ENCODE measurements at places on chromosomes 1 and 21.

DNA sequence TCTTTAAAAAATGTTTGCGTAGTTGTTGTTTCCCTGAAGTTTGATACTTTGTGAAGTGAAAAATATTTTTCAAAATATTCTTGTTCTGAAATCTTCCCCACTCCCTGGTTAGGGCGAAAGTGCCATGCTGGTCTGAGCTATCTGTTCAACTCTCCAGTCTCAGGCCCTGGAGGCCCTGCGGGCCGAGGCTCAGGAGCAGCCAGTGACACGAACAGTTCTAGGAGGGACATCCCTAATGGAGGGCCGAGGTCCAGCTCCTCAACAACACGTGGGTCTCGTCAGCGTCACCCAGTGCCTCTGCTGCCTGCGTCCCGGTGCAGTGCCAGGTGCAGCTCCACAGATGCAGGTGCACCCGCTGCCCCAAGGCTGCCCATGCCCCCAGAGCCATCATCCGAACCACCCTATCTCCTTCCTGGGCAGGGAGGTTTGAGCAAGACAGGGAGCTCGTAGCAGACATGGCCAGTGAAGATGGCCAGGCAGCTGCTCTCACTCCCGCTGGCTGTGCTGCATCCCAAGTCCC, 69.7 kb upstream of the COL6A1 start:
- H3K36me3 ChIP-seq, result no peaks in the 10 kb centered on the region
- no peak overlapping the region for H3K4me3 ChIP-seq
- peaks cover 8% of the 10 kb centered on the region for H3K4me1 ChIP-seq
- no peak overlapping the region for H3K27ac ChIP-seq
- DNase-seq, result no peak

DNA sequence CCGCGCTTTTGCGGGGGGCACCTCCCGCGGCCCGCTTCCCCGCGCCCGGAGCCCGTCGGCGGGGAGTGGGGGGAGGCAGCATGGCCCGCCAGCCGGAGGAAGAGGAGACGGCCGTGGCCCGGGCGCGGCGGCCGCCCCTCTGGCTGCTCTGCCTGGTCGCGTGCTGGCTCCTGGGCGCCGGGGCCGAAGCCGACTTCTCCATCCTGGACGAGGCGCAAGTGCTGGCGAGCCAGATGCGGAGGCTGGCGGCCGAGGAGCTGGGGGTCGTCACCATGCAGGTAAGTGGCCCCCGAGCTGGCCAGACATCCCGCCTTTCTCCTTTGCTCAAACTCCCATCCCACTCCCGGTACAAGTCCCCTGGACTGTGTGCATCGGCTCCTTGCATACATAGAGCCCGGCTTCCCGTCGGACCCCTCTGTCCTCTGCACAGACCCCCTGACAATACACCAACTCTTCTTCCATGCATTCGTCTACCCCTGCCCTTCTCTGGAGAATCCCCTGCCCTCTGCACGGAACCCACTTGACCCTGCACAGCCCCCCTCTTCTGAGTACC, 812 bp downstream of the CACHD1 start:
- DNase-seq, result peak; percentile 16
- peaks cover 16% of the 10 kb centered on the region for H3K4me1 ChIP-seq
- H3K4me3 ChIP-seq, result peak overlapping the region; percentile 82

GRCh38 chr1:39458991-39459390, 32.4 kb upstream of the BMP8A start:
- no peaks in the 10 kb centered on the region for H3K4me1 ChIP-seq
- no peaks in the 10 kb centered on the region for H3K27me3 ChIP-seq
- no peak overlapping the region for H3K4me3 ChIP-seq
- no peak for DNase-seq

GRCh38 chr1:39833121-39833520, 44.5 kb upstream of the BMP8B start:
- no peaks in the 10 kb centered on the region for H3K4me1 ChIP-seq
- H3K4me3 ChIP-seq, result no peak overlapping the region
- H3K27me3 ChIP-seq, result peaks cover 3% of the 10 kb centered on the region
- H3K36me3 ChIP-seq, result peaks cover 5% of the 10 kb centered on the region
- no peak for DNase-seq

- no peaks in the 10 kb centered on the region for H3K36me3 ChIP-seq
- no peak overlapping the region for H3K4me3 ChIP-seq
- peaks cover 26% of the 10 kb centered on the region for H3K27me3 ChIP-seq
- H3K4me1 ChIP-seq, result no peaks in the 10 kb centered on the region
Measured at GRCh38 chr1:29824511-29825273, 588.4 kb downstream of the PTPRU start.

DNA sequence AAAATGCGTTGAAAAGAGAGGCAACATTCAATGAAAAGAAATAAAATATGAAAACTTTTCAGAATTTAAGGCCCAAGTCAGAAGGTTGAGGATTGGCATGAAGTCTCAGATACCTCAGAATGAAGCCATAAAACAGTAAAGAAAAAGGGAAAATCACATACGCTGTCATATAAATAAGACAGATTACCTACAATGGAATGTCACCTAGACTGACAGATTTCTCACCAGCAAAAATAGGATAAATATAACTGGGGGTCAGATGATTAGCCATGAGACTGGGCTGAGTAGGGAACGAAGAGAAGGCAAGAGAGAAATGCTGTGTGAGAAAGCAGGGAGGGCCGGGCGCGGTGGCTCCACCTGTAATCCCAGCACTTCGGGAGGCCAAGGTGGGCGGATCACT, 51.6 kb upstream of the DESI2 start:
- peaks cover 10% of the 10 kb centered on the region for H3K4me1 ChIP-seq
- no peak overlapping the region for H3K4me3 ChIP-seq
- no peak for DNase-seq
- H3K27me3 ChIP-seq, result no peaks in the 10 kb centered on the region

DNA sequence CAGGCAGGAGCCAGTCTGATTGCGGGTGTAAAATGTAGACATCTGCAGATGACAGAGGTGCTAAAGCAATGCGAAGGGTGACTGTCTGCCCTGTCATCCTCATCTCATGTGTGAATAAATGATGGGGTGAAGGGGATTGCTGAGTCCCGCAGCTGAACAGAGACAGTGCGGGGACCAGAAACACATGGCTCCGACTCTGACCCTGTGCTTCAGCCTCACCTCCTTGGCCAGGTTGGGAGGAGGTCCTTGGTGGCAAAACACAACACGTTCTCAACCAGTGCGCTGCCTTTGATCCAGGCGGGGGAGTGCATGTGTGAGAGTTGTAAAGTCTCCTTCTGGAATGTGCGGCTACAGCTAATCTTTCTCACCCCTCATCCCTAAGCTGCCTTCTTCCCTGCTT, 32.0 kb upstream of the TTC22 start:
- no peaks in the 10 kb centered on the region for H3K4me1 ChIP-seq
- H3K27me3 ChIP-seq, result peaks cover 7% of the 10 kb centered on the region
- DNase-seq, result no peak
- H3K27ac ChIP-seq, result no peak overlapping the region
- H3K36me3 ChIP-seq, result no peaks in the 10 kb centered on the region

DNA sequence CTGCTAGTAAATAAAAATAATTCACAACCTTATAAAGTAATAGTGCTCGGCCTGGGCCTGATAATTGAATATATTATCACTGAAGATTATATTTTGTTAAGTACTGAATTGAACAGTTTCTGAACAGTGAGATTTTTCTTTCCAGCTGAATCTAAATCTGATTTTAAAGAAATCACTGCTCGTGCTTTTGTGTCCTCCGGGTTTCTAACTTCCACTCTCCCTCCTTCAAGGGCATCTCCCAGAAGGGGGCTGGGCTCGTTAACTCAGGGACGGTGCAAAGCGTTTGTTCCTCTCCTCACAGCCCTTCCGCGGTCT, 823 bp upstream of the KIF1B start:
- H3K27me3 ChIP-seq, result peaks cover 8% of the 10 kb centered on the region
- peak overlapping the region; percentile 83 for H3K4me3 ChIP-seq
- peak overlapping the region; percentile 84 for H3K27ac ChIP-seq
- DNase-seq, result no peak

- H3K36me3 ChIP-seq, result no peaks in the 10 kb centered on the region
- no peak overlapping the region for H3K27ac ChIP-seq
- DNase-seq, result no peak
- no peak overlapping the region for H3K4me3 ChIP-seq
- H3K4me1 ChIP-seq, result peaks cover 7% of the 10 kb centered on the region
- H3K27me3 ChIP-seq, result no peaks in the 10 kb centered on the region
Measured at GRCh38 chr1:32766328-32766972, 50.7 kb downstream of the YARS1 start.

- no peak for DNase-seq
- H3K27me3 ChIP-seq, result peaks cover 8% of the 10 kb centered on the region
- H3K27ac ChIP-seq, result no peak overlapping the region
- no peaks in the 10 kb centered on the region for H3K4me1 ChIP-seq
- H3K36me3 ChIP-seq, result no peaks in the 10 kb centered on the region
Measured at GRCh38 chr1:17844185-17844826, 89.2 kb downstream of the ACTL8 start.

GRCh38 chr1:100902365-100902764, 6.5 kb downstream of the SLC30A7 start:
- no peaks in the 10 kb centered on the region for H3K27me3 ChIP-seq
- H3K27ac ChIP-seq, result no peak overlapping the region
- no peak for DNase-seq
- H3K4me1 ChIP-seq, result peaks cover 68% of the 10 kb centered on the region

- no peak for DNase-seq
- no peaks in the 10 kb centered on the region for H3K4me1 ChIP-seq
- no peaks in the 10 kb centered on the region for H3K27me3 ChIP-seq
- H3K36me3 ChIP-seq, result no peaks in the 10 kb centered on the region
- H3K27ac ChIP-seq, result no peak overlapping the region
Measured at GRCh38 chr1:97632075-97632474, 288.8 kb downstream of the DPYD start.

DNA sequence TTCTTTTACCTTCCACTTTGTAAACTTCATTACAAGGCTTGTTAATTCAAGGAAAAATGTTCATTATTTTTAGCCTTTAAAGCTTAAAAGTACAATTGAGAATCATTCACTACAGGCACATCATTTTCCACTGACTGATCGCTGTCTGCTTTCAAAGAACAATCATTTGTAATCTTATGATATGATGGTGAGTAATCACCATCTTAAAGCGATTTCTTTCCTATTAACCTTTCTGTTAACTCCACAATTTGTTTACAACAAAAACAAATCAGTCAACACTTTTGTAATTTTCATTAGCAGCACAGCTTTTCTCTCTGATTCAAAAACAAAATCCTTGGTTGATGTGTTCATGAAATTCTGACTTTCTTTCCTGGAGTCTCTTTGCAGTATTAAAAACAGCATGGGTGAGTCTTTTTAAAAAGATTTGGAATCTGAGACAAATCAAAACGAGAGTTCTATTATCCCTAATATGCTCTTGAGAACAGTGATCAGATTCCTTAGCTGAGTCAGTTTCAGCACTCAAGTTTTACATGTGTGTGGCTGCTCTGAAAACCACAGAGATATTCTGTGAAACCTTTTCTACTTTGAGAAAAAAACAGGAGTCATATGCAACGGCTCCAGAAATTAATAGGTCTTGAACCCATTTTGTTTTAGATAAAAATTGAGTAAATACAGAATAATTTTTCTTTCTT, 145.8 kb upstream of the TMPRSS15 start:
- H3K36me3 ChIP-seq, result no peaks in the 10 kb centered on the region
- H3K4me1 ChIP-seq, result no peaks in the 10 kb centered on the region
- DNase-seq, result no peak
- no peak overlapping the region for H3K4me3 ChIP-seq
- no peaks in the 10 kb centered on the region for H3K27me3 ChIP-seq
- no peak overlapping the region for H3K27ac ChIP-seq

DNA sequence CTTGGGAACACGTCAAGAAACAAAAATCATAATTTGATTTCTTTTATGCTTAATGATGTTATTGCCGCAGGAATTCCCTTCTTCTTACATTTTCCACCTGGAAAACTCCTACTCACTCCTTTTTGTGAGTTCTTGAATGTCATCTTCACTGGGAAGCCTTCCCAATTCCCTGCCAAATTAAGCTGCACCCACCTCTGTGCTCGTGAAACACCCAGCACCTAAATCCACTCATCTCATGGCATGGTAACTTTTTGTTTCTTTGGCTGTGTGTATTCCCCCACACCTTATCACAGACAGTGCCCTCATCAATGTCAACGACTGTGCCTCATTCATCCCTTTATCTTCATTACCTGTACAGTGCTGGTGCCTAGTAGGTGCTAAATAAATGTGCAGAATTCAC, 45.6 kb downstream of the ASTN1 start:
- no peak overlapping the region for H3K4me3 ChIP-seq
- no peak overlapping the region for H3K27ac ChIP-seq
- DNase-seq, result no peak
- H3K36me3 ChIP-seq, result no peaks in the 10 kb centered on the region
- H3K27me3 ChIP-seq, result no peaks in the 10 kb centered on the region

- peaks cover 52% of the 10 kb centered on the region for H3K27me3 ChIP-seq
- H3K4me3 ChIP-seq, result peak overlapping the region; percentile 22
- no peak overlapping the region for H3K27ac ChIP-seq
- H3K36me3 ChIP-seq, result no peaks in the 10 kb centered on the region
- no peak for DNase-seq
- H3K4me1 ChIP-seq, result peaks cover 17% of the 10 kb centered on the region
Measured at GRCh38 chr1:47225430-47226100, 6.5 kb downstream of the TAL1 start.

DNA sequence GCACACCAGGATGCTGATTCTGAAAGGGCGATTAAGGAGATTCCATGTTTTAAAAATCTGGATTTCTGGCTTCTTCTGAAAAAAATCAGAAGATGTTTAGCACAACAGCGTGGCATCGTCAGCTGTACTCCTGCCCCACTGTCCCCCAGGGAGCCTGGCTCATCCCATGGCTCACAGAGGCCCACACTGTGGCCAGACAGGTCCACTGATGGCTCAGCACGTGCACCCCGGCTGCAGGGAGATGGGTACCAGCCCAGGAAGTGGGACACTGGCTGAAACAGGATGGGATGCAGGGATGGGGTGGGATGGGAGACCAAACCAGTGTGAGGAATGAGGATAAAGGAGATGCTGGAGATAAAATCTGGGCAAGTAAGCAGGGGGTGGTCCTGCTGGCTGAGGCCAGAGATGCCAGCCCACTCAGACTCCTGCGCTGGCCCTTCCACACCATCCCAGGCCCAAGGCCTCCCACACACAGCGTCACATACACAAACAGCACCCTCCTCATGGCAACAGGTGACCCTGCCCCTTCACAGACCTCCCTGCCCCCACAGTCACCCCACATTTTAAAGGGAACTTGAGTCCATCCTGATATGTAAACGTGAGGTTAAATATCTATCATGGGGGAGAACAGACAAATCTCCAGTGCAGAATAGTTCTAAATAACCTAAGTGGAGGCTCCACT, 23.9 kb upstream of the SAMD11 start:
- H3K4me3 ChIP-seq, result no peak overlapping the region
- H3K4me1 ChIP-seq, result peaks cover 11% of the 10 kb centered on the region
- no peak overlapping the region for H3K27ac ChIP-seq
- DNase-seq, result no peak

GRCh38 chr1:162912061-162912667, 51.2 kb upstream of the CCDC190 start:
- H3K36me3 ChIP-seq, result peaks cover 1% of the 10 kb centered on the region
- no peaks in the 10 kb centered on the region for H3K4me1 ChIP-seq
- peaks cover 4% of the 10 kb centered on the region for H3K27me3 ChIP-seq
- DNase-seq, result no peak
- H3K4me3 ChIP-seq, result no peak overlapping the region

DNA sequence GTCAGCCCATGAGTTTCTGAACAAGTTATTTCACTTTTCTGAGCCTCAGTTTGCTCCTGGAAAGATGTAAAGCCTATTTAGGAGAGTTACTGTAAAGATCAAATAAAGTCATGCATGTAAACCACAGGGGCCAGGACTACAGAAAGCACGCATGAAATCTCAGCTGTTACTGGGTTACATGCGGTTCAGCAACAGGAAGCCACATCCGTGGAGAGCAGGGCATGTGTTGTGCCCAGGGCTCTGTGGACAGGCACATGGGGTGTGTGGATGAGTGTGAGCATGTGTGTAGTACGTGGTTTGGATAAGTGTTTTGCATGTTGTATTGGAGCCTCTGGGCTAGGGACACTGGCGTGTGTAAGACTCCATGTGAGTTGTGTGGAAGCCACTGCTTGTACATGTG, 2.2 kb upstream of the EPHA2 start:
- no peak overlapping the region for H3K4me3 ChIP-seq
- no peak for DNase-seq
- peaks cover 17% of the 10 kb centered on the region for H3K27me3 ChIP-seq
- no peak overlapping the region for H3K27ac ChIP-seq
- peaks cover 50% of the 10 kb centered on the region for H3K4me1 ChIP-seq

Measured in activated naive CD8-positive, alpha-beta T cell treated with anti-CD3 and anti-CD28 coated beads, Interleukin-2, amount 50 U/mL, for 24 hours (primary cell).